ENCODE measurements at places on chromosomes 16 and 17.
A peak's percentile ranks its signal among the peaks of the same experiment; 100 is the strongest.

DNA sequence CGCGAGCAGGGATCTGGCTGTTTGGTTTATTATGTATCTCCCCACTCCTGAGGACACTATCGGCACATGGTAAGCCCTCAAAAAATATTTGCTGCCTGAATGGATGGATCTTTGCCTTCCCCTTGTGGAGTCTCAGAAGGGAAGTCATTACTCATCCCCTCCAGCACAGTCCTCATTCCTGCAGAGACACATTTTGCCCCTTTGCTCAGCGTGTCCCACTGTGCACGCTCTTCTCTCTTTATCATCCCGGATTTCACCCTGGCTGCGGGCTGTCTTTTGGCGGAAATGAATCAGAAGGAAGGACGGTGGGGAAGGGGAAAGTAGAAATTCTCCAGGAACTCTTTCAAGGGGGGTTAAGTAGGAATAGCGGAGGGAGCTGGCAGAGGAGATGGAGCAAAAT lies 125.2 kb upstream of the CDC42EP4 start:
- no peak for DNase-seq

DNA sequence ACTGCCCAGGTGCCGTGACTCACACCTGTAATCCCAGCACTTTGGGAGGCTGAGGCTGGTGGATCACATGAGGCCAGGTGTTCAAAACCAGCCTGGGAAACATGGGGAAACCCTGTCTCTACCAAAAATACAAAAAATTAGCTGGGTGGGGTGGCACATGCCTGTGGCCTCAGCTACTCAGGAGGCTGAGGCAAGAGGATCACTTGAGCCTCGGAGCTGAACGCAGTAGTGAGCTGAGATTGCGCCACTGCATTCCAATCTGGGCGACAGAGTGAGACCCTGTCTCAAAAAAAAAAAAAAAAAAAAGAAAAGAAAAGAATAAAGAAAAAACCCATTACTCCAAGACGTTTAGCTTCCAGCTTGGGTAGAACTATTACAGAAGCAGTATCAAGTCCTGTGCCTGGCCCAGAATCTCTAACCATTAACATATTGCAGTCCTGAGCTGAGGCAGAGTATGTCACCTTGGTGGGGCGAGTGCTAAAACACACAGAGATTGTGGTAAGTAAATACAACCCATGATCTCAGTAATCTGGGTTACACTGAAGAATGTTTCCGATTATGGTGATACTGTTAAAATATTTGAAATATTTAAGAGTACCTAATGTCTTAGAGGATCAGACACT lies 23.2 kb upstream of the CFAP20 start:
- DNase-seq = no peak

- DNase-seq = no peak
Observed at GRCh38 chr17:72804949-72805707, 287.4 kb downstream of the SLC39A11 start.

GRCh38 chr16:87971933-87972332 lies 20.7 kb downstream of the BANP start:
- no peak for DNase-seq

GRCh38 chr16:23355106-23355670 lies 53.1 kb downstream of the SCNN1B start:
- no peak for DNase-seq

GRCh38 chr16:28872952-28873351 lies 5.3 kb upstream of the ATP2A1 start:
- no peak for DNase-seq

GRCh38 chr17:17468217-17469010 lies 8.4 kb upstream of the MED9 start:
- no peak for DNase-seq

GRCh38 chr16:72400257-72401083 lies 228.5 kb upstream of the PMFBP1 start:
- no peak for DNase-seq

DNA sequence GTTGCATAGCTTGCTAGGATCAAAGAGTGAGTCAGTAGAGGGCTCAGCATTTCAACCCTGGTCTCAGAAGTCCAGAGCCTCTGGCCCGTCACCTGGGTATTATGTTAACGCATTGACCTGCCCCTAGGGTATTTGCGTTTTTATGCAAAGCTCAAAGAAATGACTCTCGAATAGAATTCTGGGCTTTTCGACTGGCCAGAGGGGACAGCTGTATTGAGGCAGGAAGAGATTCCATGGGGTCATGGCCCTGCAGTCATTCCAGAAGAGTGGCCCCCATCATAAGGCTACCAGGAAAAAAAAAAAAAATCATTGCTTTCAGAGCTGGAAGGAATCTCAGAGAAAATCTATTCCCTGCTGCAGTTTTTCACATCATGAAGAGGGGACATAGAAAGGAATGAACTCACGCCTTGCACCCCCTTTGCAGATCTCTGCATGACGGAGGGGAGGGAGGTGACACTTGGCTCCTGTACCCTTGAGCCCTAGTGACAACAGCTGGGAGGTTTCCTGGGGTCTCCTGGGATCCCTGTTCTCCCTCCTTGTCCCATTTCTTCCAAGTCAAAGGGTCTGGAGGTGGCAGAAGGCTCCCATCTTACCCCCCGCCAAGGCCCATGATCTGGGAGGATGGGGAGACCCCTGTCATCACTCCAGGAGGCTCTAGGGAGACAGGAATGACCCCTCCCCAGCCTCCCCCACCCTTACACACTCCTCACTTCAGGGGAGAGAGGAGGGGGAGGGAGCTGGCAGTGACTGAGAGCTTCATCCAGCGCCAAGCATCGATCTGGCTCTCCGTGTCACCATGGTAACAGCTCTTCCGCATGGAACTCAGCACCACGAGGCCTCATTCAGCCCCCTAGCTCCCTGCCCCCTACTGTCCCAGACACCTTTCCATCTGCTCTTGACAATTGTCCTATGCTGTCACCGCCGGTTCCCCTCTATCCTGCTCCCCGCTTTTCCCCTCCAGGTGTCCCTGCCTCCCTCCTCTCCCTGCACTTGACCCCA lies 35.8 kb downstream of the GP2 start:
- no peak for DNase-seq

GRCh38 chr17:42525221-42525620 lies 10.8 kb upstream of the NAGLU start:
- no peak for DNase-seq

DNA sequence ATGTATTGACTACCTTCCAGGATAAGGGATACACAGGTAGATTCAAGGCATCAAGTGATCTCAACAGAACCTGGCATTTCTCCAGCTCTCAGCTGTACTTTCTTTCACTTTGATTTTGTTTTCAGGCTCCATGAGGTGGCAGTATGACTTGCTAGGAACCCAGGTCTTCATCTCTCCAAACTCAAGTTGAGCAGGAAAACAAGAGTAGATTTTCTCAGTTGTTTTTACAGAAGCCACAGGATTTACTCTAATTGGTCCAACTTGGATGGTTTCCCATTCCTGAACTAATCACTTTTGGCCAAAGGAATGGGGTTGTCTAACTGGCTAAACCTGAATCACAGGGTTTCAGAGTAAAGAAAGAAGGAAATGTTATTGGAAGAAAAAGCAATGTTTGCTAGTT lies 146.6 kb downstream of the TRIM37 start:
- no peak for DNase-seq

GRCh38 chr16:1983544-1984346 lies at the start of gene GFER:
Gene GFER, plus strand, starts transcription at chr16:1984193. Its CDS starts 26 bp downstream, at chr16:1984219.
- peak; percentile 42 for DNase-seq

All from activated CD4-positive, alpha-beta T cell treated with anti-CD3 and anti-CD28 coated beads for 1 hour (primary cell).